ENCODE measurements at places on chromosomes 4 and X. TPM values are rescaled to one million over a fixed set of nuclear protein-coding genes. Genes with fewer than 3 reads are reported as not detected.

The SLC6A14 gene
- total RNA-seq = not detected

The USP26 gene
- not detected for total RNA-seq

The S100P gene
- total RNA-seq = not detected

The PRKG2 gene
- 0.74 TPM for total RNA-seq

The GPC4 gene
- 7.1 TPM for total RNA-seq

The FAM47A gene
- total RNA-seq = not detected

The EPHA5 gene
- not detected for total RNA-seq

The PROM1 gene
- total RNA-seq = 2.9 TPM

The VEGFD gene
- total RNA-seq = 8.3 TPM

The STK32B gene
- 0.55 TPM for total RNA-seq

The CXCL11 gene
- total RNA-seq = not detected

The PWWP3B gene
- 15.5 TPM for total RNA-seq
